ENCODE measurements at places on chromosomes 16 and 17.

- DNase-seq: no peak
Observed at GRCh38 chr16:30585022-30585399, 486 bp downstream of the ZNF785 start.

GRCh38 chr16:27366687-27367460 lies 35.1 kb upstream of the IL21R start:
- no peak for DNase-seq

GRCh38 chr17:74875977-74876593 lies 3.3 kb upstream of the FDXR start:
- no peak for DNase-seq

- DNase-seq: no peak
Observed at GRCh38 chr16:77331802-77332586, 102.8 kb downstream of the ADAMTS18 start.

DNA sequence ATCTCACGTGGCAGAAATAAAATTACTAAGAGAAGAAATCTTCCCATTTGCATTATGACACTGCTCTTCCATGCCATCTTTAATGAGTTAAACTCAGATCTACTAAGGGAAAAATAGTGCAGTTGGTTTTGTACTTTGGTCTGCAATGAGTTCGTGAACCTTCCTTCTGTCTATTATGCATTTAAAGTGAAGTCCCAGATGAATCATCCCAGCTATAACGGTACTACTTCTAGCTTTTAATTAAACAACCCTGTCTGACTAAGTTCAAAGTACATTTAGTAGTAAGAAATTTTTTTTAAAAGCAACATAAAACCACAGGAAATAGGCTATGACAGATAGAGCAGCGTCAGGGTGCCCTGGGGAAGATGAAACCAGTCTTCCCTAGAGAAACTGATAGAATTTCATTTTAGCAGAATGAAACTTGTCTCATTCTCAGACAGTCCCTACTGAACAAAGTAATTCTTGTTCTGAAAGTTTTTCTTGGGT lies 1.8 kb downstream of the TMIGD1 start:
- DNase-seq: no peak

DNA sequence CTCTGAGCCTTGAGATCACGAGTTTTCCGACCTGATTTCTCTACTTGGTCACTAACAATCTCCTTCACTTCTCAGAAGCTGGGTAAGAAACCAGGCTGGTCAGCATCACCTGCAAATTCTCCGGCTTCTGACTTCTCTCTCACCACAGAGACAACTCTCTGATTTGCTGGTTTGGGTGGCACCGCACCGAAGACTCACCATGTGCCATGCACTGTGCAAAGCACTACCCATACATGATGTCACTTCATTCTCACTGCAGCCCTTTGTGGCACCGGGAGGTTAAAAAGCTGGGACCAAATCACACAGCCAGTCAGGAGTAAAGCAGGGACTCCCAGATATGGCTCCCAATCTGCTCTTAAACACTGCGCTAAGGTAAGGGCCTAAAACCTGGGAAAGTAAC lies 647 bp downstream of the VAC14 start:
- no peak for DNase-seq

DNA sequence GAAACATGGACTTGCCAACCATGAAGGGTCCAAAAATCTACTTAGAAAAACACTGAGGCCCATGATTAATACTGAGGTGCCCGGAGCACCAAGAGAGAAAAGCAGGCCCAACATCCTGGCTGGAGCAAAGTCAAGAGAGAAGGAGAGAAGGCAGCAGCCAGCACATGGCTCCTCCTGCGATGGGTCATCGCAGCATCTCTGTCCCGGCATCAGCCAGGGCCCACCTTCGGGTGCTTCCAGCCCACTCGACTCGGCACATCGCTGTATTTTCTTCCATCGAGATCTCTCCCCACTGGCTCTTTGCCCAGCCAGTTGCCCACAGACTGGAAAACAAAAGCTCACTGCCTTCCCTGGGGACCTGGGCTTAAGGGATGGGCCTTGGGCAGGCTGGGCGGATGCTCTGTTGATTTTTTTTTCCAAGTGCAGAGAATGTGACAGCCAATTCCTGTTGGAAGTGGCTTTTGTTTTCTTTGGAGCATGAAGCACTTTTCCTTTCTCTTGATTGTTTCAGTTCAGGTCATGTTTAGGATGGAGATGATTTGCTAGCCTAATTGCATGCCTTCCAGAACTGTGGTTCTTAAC lies 58.1 kb downstream of the CYB5B start:
- DNase-seq: no peak

DNA sequence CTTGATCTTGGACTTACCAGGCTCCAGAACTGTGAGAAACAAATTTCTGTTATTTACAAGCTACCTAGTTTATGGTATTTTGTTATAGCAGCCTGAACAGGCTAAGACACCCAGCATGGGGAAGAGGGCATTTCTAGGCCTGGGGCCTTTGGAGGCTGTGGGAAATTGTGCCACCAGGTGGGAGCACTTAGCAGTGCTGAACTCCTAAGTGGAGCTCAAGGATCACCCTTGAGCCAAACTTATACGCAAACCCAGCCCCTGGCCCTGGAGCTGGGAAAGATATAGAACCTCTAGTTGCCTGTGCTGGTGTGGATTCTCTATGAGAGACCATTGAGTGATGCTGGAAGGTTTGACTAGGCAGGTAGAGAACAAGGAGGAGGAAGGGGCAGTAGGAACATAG lies 36.1 kb downstream of the MIS12 start:
- DNase-seq: no peak

- DNase-seq: no peak
Observed at GRCh38 chr16:55324285-55325079, 479 bp downstream of the IRX6 start.

GRCh38 chr17:32350666-32351418 lies 885 bp downstream of the ZNF207 start:
- DNase-seq: no peak

GRCh38 chr16:17382949-17383863 lies 87.6 kb downstream of the XYLT1 start:
- no peak for DNase-seq

DNA sequence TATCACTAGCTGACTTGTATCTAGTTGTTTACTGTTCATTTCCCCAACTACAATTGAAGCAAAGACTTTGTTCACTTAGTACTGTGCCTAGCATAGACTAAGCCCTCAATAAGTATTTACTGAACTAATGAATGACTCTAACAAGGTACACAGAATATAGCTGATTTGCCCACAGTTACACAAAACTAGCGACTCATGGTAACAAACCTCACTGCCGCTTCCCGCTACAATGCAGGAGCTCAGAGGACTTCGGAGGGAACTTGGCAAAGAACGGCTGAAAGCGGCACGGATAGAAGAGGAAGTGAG lies 524 bp downstream of the EFTUD2 start:
- no peak for DNase-seq

DNA sequence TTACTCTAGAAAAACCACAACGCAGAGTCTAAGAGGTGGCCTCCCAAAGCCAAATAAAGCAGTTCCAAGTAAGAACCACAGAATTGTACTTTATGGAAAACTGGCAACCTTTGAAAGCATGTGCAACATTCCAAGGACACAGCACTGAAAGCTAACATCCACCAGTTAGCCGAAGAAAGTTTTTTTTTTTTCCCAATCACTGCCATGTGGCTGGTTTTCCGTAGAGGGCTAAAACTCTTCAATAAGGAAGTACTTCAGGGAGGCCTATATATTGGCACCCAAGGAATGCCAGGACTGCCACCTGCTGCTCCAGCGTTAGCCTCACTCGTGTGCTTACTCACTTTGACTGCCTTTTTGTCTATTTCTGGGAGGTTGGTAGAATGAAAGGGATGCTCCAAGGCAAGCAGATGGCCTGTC lies 25.2 kb downstream of the CEP95 start:
- no peak for DNase-seq

- DNase-seq: no peak
Observed at GRCh38 chr16:72728516-72728915, 319.4 kb downstream of the ZFHX3 start.

DNA sequence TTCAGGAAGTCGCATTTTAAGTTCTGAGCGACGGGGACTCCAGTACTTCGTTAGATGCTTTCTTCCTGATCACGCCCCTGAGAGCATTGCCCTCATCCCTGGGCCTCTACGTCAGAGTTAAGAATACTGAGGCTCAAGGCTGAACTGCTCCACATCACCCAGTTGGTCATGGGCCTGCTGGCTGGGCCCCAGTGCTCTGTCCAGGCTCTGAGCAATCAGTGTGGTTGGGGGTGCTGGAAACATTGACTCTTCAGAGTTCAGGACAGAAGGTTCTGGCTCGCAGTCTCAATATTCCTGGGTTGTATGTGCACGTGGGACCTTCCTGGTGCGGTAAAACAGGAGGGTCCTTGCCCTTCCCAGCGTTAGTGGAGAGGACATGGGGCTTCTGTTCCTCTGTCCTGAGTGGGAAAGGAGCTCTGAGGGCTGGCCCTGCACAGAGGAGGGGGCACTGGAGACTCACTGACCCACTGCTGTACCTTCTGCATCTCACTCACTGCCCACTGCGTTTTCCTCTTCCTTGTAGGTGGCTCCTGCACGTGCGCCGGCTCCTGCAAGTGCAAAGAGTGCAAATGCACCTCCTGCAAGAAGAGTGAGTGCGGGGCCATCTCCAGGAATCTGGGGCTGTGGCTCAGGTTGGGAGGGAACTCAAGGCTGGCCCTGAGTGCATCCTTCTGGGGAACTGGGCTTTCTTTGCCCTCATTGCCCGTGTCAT lies 518 bp downstream of the MT1E start:
- DNase-seq: no peak

GRCh38 chr17:74818291-74818938 lies 41.3 kb downstream of the GRIN2C start:
- no peak for DNase-seq

DNA sequence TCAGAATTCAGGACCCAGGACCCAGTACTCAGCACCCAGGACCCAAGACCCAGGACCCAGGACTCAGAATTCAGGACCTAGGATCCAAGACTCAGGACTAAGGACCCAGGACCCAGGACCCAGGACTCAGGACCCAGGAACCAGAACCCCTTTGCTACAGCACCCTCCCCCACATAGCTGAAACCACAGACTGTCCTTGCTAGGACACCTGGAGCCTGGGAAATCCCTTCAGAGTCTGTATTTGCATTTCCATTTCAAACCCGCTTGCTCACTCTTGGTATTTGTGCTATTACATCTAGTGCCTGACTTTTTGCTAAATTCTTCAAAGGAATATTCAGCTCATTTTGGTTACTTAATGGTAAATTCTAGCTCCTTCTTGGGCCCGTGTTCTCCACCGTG lies 275.8 kb upstream of the MAF start:
- DNase-seq: no peak

- no peak for DNase-seq
Observed at GRCh38 chr16:57601801-57602478, 26.5 kb upstream of the ADGRG1 start.

- no peak for DNase-seq
Observed at GRCh38 chr16:54633943-54634362, 296.7 kb upstream of the IRX5 start.

- DNase-seq: peak; percentile 50
Observed at GRCh38 chr17:64777415-64778239, 115.5 kb upstream of the SMURF2 start.

DNA sequence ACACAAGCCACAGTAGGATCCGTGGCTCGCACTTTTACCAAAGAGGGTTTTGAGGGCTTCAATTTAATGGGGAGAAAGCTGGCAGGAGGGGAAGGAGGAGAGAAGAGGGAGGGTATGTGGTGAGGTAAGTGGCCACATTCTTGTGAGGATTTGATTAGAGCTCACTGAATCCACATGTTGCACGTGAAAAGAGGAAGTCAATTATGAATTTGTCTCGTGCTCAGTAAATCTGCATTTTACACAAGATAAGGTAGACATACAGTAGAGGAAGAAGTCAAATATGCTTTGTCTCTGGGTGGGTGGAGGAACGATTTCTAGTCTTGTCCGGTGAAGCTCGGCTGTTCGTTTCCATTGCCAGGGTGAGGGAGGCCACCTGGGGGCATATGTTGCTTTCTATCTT lies 862 bp downstream of the ZNF232 start:
- no peak for DNase-seq

DNA sequence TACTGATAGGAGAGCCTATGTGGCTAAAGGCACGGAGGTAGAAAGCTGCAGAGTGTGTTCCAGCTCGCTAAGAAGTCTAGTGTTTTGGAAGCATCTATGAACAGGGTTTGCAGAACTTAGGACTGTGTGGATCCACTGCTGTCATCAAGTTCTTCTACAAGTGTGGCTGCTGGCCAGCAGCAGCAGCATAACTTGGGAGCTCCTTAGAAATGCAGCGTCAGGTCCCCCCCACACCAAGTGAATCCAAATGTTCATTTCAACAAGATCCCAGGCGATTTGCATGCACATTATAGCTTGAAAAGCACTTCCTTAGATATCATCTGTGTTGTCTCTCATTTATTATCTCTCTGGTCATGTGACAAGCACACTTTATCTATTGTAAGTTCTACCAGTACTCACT lies 131.9 kb upstream of the SHISA6 start:
- no peak for DNase-seq

GRCh38 chr16:89242795-89243200 lies 25.3 kb downstream of the ZNF778 start:
- no peak for DNase-seq

GRCh38 chr17:50080827-50081226 lies 14.3 kb upstream of the PDK2 start:
- DNase-seq: no peak

- DNase-seq: no peak
Observed at GRCh38 chr16:52705122-52705521, 158.2 kb upstream of the TOX3 start.

- peak; percentile 26 for DNase-seq
Observed at GRCh38 chr16:30567160-30567990, 4.1 kb downstream of the ZNF688 start.

DNA sequence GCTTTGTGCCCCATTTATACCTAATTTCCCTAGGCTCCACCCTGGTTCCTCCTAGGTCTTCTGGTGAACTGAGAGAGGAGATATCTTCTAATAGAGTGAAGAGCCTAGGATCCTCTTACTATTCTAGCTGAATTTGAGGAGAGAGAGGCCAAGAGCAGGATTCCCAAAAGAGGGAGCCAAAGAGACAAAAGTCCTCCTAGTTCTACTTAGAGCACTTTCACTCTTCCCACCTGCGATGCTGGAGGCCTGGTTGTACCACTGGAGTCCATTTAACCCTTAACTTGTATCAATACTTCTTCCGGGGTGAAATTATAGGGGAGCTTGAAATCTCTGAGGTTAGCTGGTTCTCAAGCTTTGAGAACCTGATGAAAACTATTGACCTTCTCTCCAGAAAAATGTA lies 3.4 kb upstream of the SSH2 start:
- no peak for DNase-seq

DNA sequence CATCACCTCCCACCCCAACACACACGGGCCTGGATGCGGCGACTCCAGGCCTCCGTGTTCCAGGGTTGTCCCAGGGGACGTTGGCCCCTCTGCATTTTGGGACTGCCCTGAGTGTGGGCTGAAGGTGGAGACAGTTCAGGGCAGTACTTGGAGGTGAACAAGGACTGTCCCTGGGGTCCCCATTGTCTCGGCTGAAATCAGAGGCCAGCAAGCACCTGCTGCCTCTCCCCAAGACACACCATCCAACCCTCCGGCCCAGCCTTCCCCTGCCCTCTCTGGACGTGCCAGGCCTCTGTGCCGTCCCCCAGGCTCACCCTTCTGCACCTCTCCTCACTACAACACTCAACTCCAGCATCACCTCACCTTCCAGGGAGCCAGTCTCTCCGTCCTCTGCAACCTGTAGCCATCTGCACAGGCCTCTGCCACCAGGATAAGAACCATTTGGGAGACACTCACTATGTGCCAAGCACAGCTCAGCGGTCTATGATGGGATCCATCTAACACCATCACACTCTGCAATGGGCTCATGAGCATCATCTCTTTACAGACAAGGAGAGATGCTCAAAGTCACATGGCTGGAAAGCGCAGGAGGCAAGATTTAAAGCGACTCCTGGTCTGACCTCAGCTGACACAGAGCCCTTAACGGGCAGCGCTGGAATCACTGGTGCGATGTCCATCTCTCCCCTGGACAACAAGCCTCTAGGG lies 104.5 kb upstream of the SEC14L1 start:
- DNase-seq: no peak

All from caudate nucleus (tissue), 63 donors.